ENCODE measurements at places on chromosomes 3 and 15.

- DNase-seq = no peak
Measured at GRCh38 chr15:84603630-84604379, 3.0 kb downstream of the ZSCAN2 start.

- no peak for DNase-seq
Measured at GRCh38 chr15:98692213-98692612, 43.9 kb downstream of the IGF1R start.

- DNase-seq = no peak
Measured at GRCh38 chr15:45087513-45087912, 26.5 kb downstream of the DUOX2 start.

GRCh38 chr3:64708456-64708855, 20.7 kb upstream of the ADAMTS9 start:
- no peak for DNase-seq

DNA sequence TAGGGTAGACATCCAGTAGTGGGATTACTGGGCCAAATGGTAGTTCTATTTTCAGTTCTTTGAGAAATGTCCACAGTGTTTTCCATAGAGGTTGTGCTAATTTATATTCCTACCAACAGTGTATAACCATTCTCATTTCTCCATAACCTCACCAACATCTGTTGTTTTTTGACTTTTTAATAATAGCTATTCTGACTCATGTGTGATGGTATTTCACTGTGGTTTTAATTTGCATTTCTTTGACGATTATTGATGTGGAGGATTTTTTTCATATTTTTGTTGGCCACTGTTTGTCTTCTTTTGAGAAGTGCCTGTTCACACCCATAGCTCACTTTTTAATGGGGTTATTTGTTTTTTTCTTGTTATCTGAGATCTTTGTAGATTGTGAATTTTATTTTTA, 125.2 kb downstream of the CFAP20DC start:
- DNase-seq = no peak

GRCh38 chr3:144801890-144802289, 830.3 kb downstream of the DIPK2A start:
- no peak for DNase-seq

DNA sequence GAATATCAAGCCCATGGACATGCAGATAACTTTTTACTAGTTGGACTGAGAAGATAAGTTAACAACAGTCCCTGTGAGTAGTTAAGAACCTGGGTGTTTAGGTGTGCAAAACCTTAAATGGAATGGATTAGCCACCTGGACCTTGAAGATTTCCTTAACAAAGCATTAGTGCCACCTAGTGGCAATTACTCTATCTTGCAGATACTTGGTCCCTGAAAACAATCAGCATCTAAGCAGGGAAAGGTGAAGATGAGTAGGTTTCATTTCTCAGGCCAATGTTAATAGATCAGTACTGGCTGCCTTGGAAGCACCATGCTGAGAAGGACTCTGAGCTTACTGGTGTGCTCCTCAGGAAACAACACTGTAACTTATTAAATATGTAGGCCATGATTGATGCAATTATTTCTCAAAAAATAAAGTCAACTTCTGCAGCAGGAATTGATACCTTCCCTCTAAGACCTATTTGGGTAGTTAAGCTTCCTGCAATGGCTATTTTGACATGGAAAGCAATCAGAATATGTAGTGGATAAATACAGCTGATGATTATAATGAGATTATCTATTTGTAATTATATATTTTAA, 329.4 kb downstream of the TBC1D5 start:
- DNase-seq = peak; percentile 49

Data from GM03348 (cell line).